AG08395 (cell line): ENCODE measurements at places on chromosomes 6 and 20.

DNA sequence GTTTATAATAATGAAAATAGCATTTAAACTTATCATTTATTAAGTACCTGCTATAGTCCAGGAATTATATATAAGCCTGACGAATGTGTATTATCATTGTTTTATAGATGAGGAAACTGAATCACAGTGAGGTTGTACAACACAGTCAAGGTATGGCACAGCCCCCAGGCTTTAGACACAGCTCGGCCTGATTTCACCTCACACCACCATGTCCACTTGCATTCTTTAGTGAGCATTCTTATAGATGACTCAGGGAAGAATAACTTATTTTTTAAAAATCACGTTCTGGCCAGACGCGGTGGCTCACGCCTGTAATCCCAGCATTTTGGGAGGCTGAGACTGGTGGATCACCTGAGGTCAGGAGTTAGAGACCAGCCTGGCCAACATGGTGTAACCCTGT is 289.0 kb downstream of the SYNE1 start:
- no peak for DNase-seq

DNA sequence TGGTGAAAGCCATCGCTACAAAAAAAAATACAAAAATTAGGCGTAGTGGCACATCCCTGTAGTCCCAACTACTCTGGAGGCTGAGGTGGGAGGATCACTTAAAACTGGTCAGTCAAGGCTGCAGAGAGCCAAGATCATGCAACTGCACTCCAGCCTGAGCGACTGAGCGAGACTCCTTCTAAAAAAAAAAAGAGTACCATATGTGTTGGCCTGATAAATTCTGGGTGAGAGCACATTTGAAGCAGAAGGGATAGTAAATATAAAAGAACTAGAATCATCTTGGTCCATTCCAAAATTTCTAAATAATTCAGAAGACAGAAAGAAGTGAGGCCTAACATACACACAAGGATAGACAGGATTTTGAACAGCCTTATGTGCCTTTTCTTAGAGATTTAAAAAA is 2.2 kb downstream of the IBTK start:
- no peak for DNase-seq

GRCh38 chr6:155523821-155524651 is 68.4 kb upstream of the NOX3 start:
- DNase-seq: peak; percentile 60

DNA sequence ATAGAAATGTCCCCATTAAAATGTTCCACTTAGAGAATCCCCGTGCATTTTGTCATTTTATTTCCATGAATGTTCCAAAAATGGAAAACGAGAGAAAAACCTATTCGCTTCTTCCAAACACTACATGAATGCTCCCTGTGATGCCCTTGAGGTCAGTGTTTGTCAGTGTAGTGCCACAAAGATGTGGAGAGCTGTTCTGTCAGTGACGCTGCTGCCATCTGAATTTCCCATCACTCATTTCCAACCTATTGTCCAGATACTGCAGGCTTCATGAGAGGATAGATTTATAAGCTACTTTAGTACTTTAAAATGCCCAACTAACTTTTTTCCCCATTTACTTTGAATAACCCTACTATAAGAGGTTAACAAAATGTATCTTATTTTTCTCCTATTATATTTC is 335.8 kb downstream of the CDKAL1 start:
- no peak for DNase-seq

- no peak for DNase-seq
Observed at GRCh38 chr6:1422290-1422689, 32.9 kb downstream of the FOXF2 start.

DNA sequence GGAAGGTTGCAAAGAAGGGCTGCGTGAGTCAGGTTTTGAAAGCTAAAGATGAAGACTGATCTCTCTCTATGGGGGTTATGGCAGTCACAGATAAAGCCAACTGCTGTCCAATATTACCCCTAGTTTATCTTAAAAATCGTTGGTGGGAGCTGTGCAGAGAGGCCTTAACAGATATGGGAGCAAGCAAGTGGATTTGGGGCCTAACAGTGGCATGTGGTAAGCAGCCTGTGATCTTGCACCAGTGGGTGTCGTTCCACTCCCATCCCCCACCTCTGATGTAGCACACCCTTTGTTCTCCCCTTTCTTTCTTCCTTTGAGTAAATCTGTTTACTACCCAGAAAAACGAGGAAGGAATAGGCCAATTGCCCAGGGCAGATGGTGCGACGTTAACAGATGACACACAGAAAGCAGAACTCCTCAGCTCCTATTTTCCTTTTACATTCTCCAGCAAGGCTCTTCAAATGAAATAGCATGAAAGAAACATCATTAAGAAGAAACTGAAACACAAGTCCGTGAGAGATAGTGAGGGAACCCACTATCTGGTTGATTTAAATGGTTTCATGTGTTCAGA is 274.1 kb upstream of the CITED2 start:
- no peak for DNase-seq
